ENCODE measurements at places on chromosomes 16 and 17.

DNA sequence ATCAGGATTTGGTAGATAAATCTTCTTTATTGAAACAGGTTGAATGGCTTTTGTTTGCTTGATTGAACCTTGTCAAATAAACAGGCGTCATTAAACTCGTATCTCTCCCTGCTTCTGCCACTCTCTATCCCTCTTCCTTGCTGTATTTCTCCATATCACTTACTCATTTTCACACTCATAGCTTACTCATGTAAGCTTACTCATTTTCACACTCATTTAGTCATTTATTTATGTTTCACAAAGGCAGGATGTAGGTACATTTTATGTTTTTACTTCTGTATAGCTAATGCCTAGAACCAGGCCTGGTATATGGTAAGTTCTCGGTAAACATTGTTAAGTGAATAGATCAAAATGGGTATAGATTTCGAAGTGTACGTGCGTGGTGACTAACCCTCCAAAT lies 450.0 kb downstream of the PMP22 start:
- no peak for DNase-seq

- no peak for DNase-seq
Observed at GRCh38 chr17:1683459-1683858, 1.2 kb downstream of the PRPF8 start.

DNA sequence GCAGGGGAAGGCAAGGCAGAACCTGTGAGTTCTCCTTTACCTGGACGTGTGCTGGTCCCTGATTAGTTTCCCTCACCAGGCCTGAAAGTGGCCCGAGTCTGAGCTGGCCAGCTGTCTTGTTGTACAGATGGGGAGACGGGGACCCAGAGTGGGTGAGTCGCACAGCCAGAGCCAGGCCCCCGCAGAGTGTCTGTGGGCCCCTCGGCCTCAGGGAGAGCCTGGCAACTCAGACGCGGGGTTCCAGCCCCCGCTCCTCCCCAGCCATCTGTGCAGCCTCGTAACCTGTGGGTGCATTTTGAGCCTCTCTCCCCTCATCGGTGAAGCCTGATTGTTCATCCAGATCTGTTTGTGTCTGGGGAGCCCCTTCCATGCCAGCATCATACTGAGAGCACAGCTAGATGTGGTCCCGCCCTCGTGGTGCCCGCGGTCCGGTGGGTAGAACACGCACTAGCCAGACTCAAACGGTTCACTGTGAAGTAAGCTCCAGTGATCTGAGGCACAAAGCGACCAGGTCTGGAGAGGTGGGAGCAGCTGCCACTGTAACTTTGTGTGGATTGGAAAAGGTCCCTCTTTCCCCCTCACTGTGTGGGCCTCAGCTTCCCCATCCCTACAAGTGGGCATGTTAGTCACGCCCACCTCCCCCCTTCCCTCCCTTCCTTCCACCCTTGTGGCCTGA lies 6.0 kb upstream of the NDRG4 start:
- DNase-seq, result no peak

GRCh38 chr16:12499032-12499745 lies 304.5 kb downstream of the CPPED1 start:
- no peak for DNase-seq

GRCh38 chr16:29645694-29646187 lies 17.3 kb upstream of the SPN start:
- peak; percentile 91 for DNase-seq

All from HL-60 (cell line).